ENCODE measurements at places on chromosomes 13 and 19.
A peak's percentile ranks its signal among the peaks of the same experiment; 100 is the strongest.

- DNase-seq: no peak
These were observed 20.6 kb upstream of the CD33 start for GRCh38 chr19:51204321-51204720.

GRCh38 chr19:29609636-29610035, 3.6 kb downstream of the POP4 start:
- no peak for DNase-seq

- no peak for DNase-seq
These were observed 3.2 kb upstream of the ERVV-1 start for GRCh38 chr19:53010494-53010893.

DNA sequence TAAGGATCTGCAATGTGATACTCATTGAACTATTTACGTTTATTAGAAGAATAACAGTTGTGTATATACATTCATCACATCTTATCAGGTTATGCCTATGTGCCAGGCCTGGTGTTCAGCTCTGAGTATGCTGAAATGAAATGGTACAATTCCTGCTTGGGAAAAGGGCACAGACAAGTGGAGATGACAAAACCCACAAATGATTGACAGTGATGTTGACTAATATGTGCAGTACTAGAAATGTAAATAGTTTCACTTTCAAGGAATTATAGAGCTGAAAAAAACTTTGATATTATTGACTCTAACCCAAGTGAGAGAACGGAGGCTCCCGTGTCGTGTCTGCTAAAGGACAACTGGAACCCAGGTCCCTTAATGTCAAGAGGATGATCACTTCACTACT, 386.8 kb upstream of the DACH1 start:
- no peak for DNase-seq

DNA sequence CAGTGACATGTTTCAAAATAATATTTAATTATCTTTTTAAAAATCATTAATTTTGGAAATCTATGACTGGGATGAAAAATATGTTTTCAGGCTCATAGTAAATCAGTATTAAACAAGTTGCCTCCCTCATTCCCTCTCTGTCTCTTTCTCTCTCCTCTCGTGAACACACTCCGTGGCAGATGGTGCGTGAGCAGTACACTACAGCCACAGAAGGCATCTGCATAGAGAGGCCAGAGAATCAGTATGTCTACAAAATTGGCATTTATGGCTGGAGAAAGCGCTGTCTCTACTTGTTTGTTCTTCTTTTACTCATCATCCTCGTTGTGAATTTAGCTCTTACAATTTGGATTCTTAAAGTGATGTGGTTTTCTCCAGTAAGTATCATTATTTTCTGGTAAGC, 22.7 kb downstream of the SGCG start:
- no peak for DNase-seq

DNA sequence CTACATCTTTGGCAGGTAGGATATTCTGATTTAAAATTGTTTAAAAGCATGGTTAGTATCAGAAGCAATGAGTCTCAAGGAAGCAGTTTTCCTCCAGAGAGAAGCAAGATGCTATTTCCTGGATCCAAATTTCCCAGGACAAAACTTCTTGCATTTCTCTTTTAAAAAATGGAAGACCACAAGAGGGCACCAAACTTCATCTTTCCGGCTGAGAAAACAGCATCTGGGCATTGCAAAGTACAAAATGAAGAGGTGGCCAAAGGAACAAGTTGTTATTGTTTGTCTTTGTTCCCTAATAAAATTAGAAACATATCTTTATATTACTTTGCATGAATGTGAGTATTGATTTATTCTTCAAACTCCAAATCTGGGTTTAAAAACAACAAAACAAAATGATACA, 60.0 kb upstream of the LRCH1 start:
- no peak for DNase-seq

GRCh38 chr13:80134346-80134745, 206.6 kb downstream of the SPRY2 start:
- no peak for DNase-seq

- DNase-seq: no peak
These were observed 14.1 kb downstream of the CEBPG start for GRCh38 chr19:33387351-33388230.

- no peak for DNase-seq
These were observed 11.2 kb upstream of the RAB20 start for GRCh38 chr13:110572778-110573118.

GRCh38 chr19:55041627-55042343, 3.7 kb upstream of the GP6 start:
- no peak for DNase-seq

- DNase-seq: peak; percentile 68
These were observed 55.2 kb downstream of the VWA8 start for GRCh38 chr13:41905600-41906254.

Data from T-helper 2 cell (primary cell).